Trophoblast cell (in vitro differentiated cells and primary cell): ENCODE measurements at places on chromosomes 2 and 18.
A peak's percentile ranks its signal among the peaks of the same experiment; 100 is the strongest.

GRCh38 chr2:55093381-55093780 is 43.1 kb upstream of the RTN4 start:
- peak; percentile 52 for DNase-seq

DNA sequence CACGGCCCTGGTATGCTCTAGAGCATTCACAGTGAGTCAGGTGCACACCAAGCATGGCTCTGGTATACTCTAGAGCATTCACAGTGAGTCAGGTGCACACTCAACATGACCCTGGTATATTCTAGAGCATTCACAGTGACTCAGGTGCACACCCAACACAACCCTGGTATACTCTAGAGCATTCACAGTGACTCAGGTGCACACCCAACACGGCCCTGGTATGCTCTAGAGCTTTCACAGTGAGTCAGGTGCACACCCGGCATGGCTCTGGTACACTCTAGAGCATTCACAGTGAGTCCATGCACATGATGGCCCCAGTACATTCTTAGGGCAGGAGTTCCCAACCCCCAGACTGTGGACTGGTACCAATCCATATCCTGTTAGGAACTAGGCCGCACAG is 158.1 kb downstream of the EIPR1 start:
- no peak for DNase-seq

DNA sequence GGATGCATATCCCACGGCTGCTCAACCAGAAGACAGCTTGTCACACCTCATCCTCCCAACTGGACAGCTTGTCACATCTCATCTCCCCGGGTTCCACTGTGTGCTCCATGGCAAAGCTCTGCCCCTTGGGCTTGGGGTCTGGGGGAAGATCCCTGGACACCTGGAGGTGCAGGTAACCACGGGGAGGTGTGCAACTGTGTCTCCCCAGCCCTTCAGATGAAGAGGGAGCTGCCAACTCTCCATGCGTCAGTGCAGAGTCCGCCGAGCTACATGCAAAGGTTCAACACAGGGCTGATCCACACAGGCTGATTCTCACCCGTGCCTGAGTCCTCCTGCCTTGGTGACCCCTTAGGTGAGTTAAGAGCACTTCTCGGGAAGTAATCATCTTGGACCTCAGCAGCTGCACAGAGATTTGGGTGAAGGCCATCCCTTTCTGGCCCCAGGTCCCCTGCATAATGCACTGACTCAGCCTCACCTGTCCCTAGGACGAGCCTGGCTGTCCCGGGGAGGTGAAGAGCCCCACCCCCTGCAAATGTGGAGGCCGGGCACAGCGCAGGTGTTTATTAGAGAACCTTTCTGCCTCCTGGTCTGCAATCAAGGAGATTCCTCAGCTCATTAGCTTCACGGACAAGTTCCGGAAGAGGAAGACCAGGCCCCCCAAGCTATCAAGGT is 157.9 kb downstream of the PXDN start:
- DNase-seq = no peak

GRCh38 chr2:112181571-112182290 is 43.5 kb downstream of the FBLN7 start:
- DNase-seq = no peak

DNA sequence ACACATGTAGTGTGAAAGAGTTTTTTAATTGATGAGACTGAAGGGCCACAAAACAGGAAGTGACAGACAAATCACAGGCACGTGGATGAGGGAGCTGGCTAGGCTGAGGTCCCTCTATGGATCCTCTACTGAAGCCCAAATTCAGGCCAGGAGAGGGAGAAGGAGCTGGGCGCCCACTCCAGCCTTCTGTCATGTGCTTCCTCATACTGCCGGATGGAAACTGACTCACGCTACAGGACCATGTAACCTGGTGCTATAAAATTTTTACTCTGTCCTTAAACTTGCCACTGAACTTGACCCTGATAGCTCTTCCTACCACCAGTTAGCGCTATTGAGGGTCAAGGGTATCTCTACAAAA is 31.3 kb downstream of the PSTPIP2 start:
- DNase-seq = no peak

GRCh38 chr2:136495636-136496035 is 269.7 kb upstream of the THSD7B start:
- DNase-seq = no peak

GRCh38 chr18:6543330-6543908 is 128.7 kb upstream of the L3MBTL4 start:
- DNase-seq = no peak

DNA sequence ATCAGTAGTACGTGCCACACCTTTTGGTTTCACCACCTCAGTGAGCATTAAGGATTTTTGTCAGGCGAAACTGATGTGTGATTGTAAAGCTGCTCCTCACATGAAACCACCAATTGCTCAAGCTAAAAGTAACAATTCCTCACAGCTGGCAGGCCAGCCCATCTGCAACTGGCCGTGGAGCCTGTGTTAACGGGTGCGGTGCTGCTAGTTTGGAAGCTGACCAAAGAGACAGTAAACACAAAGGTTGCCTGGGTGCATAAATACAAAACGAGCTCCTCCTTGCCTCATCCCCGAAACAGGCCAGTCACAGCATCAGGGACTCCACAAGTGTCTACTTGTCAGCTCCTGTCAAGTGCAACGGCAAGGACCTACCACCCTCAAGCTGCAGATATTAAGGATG is 32.0 kb downstream of the LGALSL start:
- no peak for DNase-seq

DNA sequence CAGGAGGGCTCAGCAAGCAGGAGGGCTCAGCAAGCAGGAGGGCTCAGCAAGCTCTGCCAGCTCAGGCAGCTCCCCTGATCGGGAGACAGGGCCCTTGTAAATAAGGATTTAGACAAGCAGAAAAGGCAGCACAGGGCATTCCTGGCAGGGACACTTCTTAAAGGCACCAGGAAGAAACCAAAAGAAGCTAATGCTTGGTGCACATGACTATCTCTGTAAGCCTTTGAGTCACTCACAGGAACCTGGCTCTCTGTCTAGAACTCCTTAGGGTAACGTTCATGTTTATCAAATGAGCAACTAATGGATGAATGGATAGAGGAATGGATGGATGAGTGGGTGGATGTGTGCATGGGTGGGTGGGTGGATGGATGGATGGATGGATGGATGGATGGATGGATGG is 28.4 kb downstream of the TMEM37 start:
- no peak for DNase-seq

DNA sequence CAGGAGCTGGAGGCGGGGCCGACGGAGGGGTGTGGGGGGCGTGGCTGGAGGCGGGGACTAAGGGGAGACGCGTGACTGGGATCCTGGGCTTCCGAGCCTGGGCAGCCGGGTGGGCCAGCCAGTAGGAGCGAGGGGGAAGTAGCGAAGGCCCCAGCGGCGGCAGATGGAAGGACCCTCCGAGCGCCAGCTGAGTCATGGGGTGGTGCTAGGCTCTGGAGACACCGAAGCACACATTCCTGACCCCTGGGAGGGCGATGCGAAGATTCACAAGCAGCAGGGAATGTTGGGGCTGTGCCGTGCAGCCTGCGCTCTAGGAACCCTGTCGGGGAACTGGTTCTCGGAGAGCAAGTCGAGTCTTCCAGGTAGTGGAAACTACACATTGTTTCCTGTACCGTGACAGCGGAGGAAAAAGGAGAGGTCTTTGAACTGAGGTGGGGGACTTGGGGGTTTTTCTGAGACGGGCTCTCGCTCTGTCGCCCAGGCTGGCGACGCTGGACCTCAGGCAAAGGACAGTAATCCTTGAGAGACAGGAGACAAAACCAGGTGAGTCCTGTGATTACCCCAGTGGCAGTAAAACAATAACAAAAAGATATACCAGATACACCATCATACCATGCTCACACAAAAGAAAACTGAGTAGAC is 650 bp upstream of the AFG3L2 start:
- DNase-seq = no peak

- no peak for DNase-seq
Observed at GRCh38 chr18:12421732-12422131, 14.0 kb downstream of the PRELID3A start.

DNA sequence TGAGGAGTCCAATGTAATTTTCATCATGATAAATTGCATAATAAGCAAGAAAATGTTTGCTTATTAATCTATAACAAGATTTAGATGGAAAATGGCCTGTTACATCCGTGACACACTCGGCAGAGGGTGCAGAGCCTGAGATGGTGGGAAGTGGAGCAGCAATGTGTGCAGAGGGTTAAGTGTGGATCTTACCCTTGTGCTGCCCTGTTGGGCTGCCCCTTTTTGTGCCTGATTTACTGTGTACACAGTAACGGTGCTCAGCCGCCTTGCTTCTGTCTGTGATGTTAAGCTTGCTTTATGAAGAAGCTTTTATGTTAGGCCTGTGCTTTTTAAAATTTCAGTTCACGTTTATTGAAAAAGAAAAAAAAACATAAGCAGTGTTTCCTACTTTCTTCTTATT is 220.2 kb upstream of the BOD1L2 start:
- no peak for DNase-seq

GRCh38 chr2:231936491-231936890 is 10.3 kb upstream of the NPPC start:
- DNase-seq = no peak

DNA sequence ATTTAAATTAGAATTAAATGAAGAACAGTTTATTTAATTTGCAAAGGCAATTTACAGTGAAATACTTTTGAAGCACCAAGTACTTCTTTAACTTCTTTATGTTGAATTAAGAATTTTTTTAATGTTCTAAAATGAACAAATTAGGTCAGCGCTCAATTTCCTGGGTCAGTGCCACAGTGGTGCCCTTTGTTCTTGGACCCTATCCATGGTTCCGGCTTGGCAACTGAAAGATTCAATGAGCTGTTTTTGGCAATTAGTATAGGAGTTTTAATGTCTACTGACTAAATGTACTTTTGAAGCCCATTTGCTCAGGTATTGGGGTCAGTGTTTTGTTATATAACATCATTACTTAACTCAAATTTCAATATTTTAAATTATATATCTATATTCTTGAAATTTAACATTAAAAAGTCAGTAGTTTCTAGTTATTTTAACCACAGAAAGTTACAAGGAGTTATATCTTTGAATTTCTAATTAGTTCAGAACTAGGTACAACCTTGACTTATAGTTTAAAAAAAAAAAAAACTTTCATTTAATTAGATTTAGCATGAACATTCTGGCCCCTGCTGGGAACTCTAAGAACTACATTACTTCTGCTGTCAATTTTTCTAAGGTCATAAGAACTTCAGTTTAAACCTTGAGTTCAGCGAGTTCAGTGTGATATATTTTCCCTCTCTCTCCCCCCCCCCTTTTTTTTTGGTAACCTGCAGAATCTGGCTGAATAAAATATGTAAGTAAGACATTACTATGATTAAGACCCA is 7.6 kb upstream of the MSTN start:
- DNase-seq = peak; percentile 44

GRCh38 chr18:58788971-58789875 is 75.5 kb upstream of the ZNF532 start:
- DNase-seq = no peak

DNA sequence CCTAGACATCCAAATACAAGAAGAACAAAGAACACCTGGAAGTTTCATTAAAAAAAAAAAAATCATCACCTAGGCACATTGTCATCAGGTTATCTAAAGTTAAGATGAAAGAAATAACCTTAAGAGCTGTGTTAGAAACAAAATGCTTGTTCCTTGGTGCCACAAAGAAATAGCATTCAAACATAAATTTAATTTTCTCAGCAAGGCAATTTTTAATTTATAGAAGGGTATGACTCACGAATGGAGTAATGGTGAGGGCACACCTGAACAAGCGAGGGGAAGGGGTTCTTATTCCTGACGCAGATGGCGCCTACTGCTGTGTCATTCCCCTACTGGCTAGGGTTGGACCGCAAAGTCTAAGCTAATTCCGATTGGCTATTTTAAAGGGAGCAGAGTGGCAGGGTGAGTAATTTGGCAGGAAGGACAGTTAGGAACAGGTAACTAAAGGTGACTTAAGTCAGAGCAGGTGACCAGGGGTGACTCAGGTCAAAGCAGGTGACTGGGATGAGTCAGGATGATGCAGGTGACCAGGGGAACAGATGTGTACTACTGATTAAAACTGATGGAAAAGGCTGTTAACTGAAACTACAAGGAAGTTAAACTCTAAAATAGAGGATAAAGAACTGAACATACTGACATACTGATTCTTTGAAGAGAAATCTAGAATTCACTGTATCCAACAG is 30.0 kb upstream of the TWSG1 start:
- peak; percentile 45 for DNase-seq

- no peak for DNase-seq
Observed at GRCh38 chr18:53551868-53552426, 672.5 kb downstream of the MBD2 start.

GRCh38 chr2:12816379-12817306 is 99.9 kb downstream of the TRIB2 start:
- no peak for DNase-seq

DNA sequence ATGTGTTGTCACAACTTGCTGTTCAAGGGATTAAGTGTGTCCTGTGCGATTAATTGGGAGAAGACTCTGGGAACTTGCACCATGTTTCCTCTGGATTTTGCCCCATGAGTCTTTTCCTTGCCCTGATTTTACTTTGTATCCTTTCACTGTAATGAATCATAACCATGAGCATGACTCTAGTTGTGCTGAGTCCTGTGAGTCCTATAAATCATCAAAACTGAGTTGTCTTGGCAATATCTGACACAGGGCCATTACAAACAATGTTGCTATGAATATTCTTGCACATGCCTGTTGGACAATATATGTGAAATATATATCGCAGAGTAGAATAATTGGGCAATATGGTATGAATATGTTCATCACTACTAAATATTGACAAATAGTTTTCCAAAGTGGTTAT is 56.5 kb upstream of the COL5A2 start:
- no peak for DNase-seq

DNA sequence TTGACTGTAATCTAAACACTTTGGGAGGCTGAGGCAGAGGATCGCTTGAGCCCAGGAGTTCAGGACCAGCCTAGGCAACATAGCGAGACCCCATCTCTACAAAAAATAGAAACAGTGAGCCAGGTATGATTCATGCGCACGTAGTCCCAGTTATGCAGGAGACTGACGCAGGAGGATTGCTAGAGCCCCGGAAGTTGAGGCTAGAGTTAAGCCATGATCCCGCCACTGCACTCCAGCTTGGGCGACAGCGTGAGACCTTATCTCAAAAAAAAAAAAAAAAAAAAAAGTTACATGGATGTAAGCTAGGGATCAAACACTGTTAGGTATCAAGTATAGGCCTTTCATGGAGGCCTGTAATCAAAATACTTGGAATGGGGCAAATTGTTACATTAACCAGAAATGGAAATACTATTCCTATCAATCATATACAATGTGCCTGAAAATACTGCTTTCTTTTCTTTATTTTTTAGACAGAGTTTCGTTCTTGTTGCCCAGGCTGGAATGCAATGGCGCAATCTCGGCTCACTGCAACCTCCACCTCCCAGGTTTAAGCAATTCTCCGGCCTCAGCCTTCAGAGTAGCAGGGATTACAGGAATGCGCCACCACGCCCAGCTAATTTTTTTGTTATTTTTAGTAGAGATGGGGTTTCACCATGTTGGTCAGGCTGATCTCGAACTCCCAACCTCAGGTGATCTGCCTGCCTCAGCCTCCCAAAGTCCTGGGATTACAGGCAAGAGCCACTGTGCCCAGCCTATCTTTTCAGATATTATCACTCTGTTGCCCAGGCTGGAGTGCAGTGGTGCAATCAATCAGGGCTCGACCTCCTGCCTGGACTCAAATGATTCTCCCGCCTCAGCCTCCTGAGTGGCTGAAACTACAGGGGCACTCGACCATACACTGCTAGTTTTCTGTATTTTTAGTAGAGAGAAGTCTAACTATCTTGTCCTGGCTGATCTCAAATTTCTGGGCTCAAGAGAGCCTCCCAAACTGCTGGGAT is 27.2 kb downstream of the XPO1 start:
- DNase-seq = peak; percentile 63

- DNase-seq = no peak
Observed at GRCh38 chr18:10748641-10749040, 222.8 kb downstream of the NAPG start.
